ENCODE measurements at places on chromosomes 1 and 21. TPM values are rescaled to one million over a fixed set of nuclear protein-coding genes. Genes with fewer than 3 reads are reported as not detected.
A peak's percentile ranks its signal among the peaks of the same experiment; 100 is the strongest.

DNA sequence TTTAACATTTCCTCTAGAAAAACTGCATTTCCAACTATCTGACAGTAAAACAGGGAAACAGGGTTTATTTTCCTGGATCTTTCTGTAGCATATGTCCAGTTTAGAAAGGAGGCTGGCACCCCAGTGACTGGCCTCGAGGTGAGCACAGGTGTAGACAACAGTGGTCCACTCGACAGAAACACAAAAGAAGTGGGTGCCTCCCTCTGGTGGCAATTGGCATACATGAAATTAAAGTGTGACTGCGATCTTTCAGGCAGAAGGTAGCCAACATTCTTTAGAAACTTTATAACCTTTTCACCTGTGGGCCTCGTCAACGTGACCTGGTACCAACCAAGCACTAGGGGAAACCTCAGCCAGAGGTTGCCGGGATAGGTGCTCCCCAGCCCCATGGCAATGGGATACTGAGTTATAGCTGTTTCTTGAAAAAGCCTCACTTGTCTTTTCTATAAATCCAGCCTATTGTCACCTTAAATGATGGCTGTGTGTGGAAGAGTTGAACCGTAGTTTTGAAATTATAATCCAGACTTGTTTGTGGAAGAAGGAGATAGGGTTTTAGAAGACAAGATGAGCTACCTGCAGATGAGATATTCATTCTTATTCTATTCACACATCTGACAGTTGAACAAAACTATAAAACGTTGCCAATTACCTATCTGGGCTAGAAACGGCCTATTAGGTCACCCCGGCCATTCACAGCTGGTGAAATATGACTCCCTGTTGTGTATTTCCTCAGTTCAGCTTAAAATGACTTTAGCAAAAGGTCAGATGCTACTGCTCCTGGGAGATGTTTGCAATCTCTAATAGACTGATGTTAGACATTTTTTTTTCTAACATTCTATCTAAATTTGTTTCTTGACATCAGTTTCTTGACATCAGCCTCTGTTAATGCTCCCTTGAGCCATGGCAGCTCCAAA is 44.3 kb downstream of the PCP4 start:
- no peak overlapping the region for H3K27ac ChIP-seq
- no peaks in the 10 kb centered on the region for H3K36me3 ChIP-seq
- no peak overlapping the region for H3K4me3 ChIP-seq
- no peaks in the 10 kb centered on the region for H3K27me3 ChIP-seq
- DNase-seq, result no peak

DIO1 gene
- total RNA-seq, result not detected

LRRIQ3 gene
- 2.6 TPM for total RNA-seq

DNA sequence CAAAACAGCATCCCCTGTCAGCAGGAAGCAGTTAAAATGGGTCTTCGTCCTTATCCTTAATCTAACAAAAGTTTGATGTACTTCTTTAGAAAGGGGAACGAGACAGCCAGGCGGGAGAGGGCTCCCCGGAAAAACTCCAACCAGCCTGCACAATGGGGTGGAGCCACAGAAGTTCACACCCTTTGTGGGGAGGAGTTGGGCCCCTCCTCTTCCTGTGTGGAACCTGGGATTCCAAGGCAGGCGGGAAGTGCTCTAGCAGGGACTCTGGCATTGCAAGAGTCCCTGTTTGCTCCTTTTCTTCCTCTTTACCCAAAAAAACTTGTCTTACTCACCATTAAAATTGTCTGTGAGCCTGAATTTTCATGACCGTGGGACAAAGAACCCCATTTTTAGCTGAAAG is 47.7 kb downstream of the FCRL5 start:
- H3K27me3 ChIP-seq, result no peaks in the 10 kb centered on the region
- no peaks in the 10 kb centered on the region for H3K4me1 ChIP-seq
- H3K36me3 ChIP-seq, result no peaks in the 10 kb centered on the region
- DNase-seq, result no peak
- no peak overlapping the region for H3K4me3 ChIP-seq
- H3K27ac ChIP-seq, result no peak overlapping the region

- peaks cover 3% of the 10 kb centered on the region for H3K27me3 ChIP-seq
- H3K27ac ChIP-seq, result no peak overlapping the region
- H3K4me1 ChIP-seq, result no peaks in the 10 kb centered on the region
- no peaks in the 10 kb centered on the region for H3K36me3 ChIP-seq
- H3K4me3 ChIP-seq, result no peak overlapping the region
Observed at GRCh38 chr21:40714536-40714935, 132.4 kb downstream of the DSCAM start.

SPAG17 gene
- total RNA-seq, result not detected

GRCh38 chr1:176205332-176205914 is 1.7 kb downstream of the COP1 start:
- no peak for DNase-seq
- peaks cover 22% of the 10 kb centered on the region for H3K4me1 ChIP-seq
- H3K36me3 ChIP-seq, result no peaks in the 10 kb centered on the region

DNA sequence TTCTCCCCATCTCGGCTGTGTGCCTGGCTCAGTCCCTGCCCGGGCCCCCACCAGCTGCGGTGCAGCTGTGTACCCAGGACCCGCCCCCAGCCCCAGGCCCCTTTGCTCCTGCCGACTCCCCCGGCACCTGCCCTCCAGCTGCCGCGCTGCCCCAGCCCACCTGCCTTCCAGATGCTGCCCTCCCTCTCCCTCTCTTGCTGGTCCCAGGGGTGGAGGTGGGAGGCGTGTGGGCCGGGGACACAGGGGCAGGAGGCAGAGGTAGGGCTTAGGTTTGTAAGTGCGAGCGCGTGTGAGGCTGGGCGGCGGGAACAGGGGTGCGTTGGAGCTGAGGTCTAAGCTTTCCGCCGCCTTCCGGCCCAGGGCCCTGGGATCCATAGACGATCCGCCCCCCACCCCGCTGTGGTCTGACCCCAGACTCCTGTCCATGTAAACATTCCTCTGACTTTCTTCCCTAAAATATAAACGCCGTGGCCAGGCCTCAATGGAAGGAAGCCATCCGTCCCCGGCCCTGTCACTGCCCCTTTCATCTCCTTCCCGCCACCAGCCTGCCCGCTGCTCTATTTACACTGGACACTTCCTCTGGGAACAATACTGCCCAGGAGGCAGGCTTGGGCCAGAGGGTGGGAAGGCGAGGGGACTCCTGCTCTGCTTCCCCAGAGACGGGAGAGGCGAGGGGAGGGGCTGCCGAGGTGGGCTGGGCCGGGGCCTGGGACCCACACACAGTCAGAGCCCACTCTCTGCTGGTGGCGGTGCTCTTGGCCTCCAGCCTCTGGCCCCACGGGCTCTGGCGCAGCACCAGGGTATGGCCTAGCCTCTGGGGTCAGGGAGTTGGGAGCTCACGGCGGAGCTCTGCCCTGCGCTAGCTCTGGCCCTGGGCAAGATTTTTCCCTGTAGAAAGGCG is 128.3 kb downstream of the CASZ1 start:
- no peaks in the 10 kb centered on the region for H3K4me1 ChIP-seq
- DNase-seq, result no peak
- H3K27ac ChIP-seq, result no peak overlapping the region
- no peak overlapping the region for H3K4me3 ChIP-seq
- H3K36me3 ChIP-seq, result no peaks in the 10 kb centered on the region
- H3K27me3 ChIP-seq, result no peaks in the 10 kb centered on the region

LYSMD1 gene
- total RNA-seq, result 3.2 TPM

DNA sequence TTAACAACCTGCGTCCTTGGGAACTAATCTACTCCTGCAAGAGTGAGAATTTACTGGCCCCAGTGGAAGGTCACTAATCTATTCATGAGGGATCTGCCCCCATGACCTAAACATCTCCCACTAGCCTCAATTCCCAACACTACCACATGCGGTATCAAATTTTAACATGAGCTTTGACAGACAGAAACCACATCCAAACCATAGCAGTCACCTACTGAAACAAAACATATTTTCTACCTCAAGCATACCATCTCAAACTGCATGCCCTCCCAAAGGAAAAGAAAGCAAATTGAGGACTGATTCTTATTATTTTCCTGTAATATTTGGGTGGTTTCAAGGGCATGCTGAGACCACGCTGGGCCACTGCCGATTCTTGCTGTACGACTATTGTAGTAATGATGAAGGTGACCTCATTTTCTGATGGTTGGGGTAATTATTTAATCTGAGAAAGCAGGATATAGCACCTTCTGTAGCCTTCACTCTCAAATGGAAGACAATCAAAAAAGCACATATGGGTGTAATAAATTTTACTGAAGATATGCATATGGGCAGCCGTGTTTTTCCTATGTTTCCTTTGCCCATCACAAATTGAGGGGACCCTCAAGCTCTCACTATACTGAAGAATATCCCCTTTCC is 13.2 kb upstream of the GBP5 start:
- H3K27ac ChIP-seq, result peak overlapping the region; percentile 79
- H3K27me3 ChIP-seq, result no peaks in the 10 kb centered on the region
- H3K4me3 ChIP-seq, result no peak overlapping the region
- peaks cover 51% of the 10 kb centered on the region for H3K4me1 ChIP-seq
- no peaks in the 10 kb centered on the region for H3K36me3 ChIP-seq
- no peak for DNase-seq

CDC42 gene
- 348 TPM for total RNA-seq

DNA sequence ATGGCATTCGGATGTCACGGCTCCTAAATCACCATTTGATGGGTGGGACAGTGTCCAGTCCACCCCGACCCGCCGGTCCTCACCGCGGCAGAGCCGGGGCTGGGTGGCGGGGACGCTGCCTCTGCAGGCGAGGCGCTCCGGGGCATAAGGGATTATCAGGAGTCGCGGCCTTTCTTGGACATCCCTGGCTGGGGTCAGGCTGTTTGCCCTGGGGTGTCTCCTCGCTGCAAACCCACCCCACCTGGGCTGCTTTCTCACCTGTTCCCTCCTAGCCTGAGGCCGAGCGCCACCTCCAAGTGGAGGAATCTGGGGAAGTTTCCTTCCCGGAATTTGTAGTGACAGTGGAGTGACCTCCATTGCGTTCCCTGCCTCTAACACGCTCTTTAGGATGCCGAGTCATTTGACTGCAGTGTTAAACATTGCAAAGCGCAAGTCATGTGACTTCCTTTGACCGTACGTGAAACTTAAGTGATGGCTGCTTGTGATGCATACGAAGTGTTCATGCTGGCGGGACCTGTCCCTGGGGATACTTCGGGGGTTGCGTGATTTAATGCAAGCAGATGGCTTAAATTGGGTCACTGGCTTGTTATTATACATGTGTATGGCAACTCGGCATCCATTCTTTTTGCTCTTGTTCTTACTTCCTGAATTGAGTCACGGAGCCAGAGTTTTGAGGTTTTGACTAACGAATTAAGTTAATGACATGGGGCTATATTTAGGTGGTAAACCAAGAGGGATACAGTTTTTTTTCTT is 536 bp downstream of the LGALS8 start:
- no peaks in the 10 kb centered on the region for H3K27me3 ChIP-seq
- peaks cover 4% of the 10 kb centered on the region for H3K4me1 ChIP-seq
- H3K4me3 ChIP-seq, result peak overlapping the region; percentile 94
- H3K27ac ChIP-seq, result peak overlapping the region; percentile 81

- no peaks in the 10 kb centered on the region for H3K36me3 ChIP-seq
- peaks cover 10% of the 10 kb centered on the region for H3K27me3 ChIP-seq
- no peak overlapping the region for H3K27ac ChIP-seq
- H3K4me1 ChIP-seq, result no peaks in the 10 kb centered on the region
Observed at GRCh38 chr1:208156741-208157140, 87.4 kb downstream of the PLXNA2 start.

HNRNPU gene
- 450 TPM for total RNA-seq

DNA sequence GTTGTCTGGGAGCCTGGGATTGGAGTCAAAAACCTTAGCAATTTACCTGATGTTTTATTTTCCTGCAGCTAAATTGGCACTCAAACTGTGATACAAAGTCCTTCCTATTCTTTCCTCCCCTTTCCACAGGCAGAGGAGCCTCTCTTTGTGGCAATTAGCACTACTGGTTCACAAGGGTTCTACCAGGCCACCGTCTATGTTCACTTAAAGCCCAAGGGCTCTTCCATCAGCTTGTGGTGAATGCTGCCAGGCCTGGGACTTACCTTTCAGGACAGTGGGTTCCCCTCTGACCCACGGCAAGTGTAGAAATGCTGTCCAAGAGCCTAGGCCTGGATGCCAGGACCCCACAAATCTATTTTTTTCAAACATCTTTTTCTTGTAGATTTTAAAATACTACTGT is 251.9 kb upstream of the B3GALT2 start:
- H3K4me3 ChIP-seq, result no peak overlapping the region
- no peaks in the 10 kb centered on the region for H3K36me3 ChIP-seq
- H3K27me3 ChIP-seq, result no peaks in the 10 kb centered on the region
- no peak for DNase-seq
- H3K4me1 ChIP-seq, result peaks cover 8% of the 10 kb centered on the region

CASQ2 gene
- not detected for total RNA-seq

- no peak overlapping the region for H3K4me3 ChIP-seq
Observed at GRCh38 chr21:38814126-38815059, 8.7 kb downstream of the ETS2 start.

- no peak overlapping the region for H3K27ac ChIP-seq
- no peak for DNase-seq
- no peaks in the 10 kb centered on the region for H3K4me1 ChIP-seq
- no peak overlapping the region for H3K4me3 ChIP-seq
Observed at GRCh38 chr1:113178106-113178505, 105.1 kb downstream of the LRIG2 start.

TP73 gene
- total RNA-seq, result 0.21 TPM

DNA sequence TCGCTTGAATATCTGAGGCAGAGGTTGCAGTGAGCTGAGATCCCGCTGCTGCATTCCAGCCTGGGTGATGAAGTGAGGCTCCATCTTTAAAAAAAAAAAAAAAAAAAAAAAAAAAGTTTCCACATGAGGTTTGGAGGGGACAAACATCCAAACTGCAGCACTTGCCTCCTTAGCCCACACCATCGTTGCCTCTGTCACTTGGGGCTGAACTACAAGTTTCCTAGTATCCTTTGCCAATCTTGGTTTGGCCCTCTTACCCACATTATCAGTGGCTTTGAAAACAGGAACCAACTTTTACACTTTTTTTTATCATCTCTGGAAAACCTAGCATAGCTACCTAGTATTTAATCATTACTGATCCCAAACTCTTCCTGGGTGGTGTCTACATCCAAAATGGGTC is 59.2 kb downstream of the CLSTN1 start:
- H3K4me3 ChIP-seq, result no peak overlapping the region
- H3K27me3 ChIP-seq, result no peaks in the 10 kb centered on the region
- no peak for DNase-seq
- peaks cover 11% of the 10 kb centered on the region for H3K4me1 ChIP-seq
- H3K27ac ChIP-seq, result no peak overlapping the region
- no peaks in the 10 kb centered on the region for H3K36me3 ChIP-seq

C1orf185 gene
- not detected for total RNA-seq

TTLL7 gene
- total RNA-seq, result not detected

GRCh38 chr21:44966135-44967081 is 26.6 kb downstream of the SLX9 start:
- DNase-seq, result no peak
- H3K36me3 ChIP-seq, result peaks cover 3% of the 10 kb centered on the region
- no peak overlapping the region for H3K4me3 ChIP-seq
- H3K27me3 ChIP-seq, result no peaks in the 10 kb centered on the region
- peaks cover 59% of the 10 kb centered on the region for H3K4me1 ChIP-seq
- H3K27ac ChIP-seq, result no peak overlapping the region

ILF2 gene
- 137 TPM for total RNA-seq

DNA sequence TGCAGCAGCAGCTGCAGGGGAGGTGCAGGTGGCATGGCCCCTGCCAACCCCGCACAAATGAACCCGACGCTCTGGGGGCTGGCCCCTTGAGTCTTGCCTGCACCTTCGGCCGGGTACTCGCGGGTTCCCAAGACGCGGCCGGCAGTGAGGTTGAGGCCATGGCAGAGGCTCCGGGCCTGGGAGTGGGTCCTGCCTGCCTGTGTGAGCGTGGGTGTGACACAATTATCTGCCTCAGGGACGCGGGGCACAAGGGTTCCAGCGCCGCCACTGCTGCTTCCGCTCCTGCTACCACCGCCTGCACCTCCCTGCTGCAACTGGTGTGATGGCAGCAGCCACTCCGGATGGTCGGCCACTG is 20.9 kb upstream of the TGFB2 start:
- no peak for DNase-seq
- no peak overlapping the region for H3K4me3 ChIP-seq
- no peak overlapping the region for H3K27ac ChIP-seq
- H3K27me3 ChIP-seq, result no peaks in the 10 kb centered on the region
- H3K4me1 ChIP-seq, result no peaks in the 10 kb centered on the region
- H3K36me3 ChIP-seq, result peaks cover 23% of the 10 kb centered on the region
